IMR-90 (cell line): ENCODE measurements at places on chromosomes 2 and 18. TPM values are rescaled to one million over a fixed set of nuclear protein-coding genes. Genes with fewer than 3 reads are reported as not detected.

DNA sequence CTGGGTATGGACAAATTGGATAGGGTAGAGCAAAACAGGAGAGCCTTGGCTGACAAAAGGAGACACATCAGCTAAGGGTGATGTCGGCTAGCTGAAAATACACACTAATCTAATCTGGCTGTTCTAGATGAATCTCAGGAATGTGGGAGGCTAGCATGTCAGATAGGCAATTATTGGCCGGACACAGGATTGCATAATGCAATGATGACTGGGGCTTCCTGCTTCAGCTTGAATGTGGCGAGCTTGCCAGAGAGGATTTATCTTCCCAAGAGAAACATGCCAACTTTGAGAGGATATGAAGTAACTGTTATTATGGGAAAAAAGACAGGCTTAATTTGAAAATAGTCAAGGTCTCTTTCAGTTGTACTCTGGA, 102.4 kb downstream of the TRIB2 start:
- DNase-seq: peak; percentile 99

GRCh38 chr2:79750321-79750720, 237.5 kb downstream of the CTNNA2 start:
- DNase-seq: no peak

DNA sequence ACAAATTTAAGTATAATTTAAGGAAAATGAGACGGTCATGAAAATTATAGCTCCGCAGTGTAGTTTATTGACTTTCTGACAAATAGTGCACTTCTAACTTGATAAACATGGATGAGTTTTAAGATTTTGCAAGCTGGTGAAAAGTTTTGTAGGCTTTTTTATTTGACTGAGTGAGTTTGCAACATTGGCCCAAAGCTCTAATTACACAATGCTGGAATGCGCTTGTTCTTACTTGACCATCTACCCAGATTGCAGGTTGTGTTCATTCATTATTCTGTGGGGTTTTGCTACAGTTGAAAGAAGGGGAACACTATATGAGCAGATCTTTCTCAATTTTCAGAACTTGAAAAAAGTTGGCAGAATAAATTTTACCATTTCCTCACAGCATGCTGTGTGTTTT, 13.5 kb downstream of the SPOPL start:
- no peak for DNase-seq

DNA sequence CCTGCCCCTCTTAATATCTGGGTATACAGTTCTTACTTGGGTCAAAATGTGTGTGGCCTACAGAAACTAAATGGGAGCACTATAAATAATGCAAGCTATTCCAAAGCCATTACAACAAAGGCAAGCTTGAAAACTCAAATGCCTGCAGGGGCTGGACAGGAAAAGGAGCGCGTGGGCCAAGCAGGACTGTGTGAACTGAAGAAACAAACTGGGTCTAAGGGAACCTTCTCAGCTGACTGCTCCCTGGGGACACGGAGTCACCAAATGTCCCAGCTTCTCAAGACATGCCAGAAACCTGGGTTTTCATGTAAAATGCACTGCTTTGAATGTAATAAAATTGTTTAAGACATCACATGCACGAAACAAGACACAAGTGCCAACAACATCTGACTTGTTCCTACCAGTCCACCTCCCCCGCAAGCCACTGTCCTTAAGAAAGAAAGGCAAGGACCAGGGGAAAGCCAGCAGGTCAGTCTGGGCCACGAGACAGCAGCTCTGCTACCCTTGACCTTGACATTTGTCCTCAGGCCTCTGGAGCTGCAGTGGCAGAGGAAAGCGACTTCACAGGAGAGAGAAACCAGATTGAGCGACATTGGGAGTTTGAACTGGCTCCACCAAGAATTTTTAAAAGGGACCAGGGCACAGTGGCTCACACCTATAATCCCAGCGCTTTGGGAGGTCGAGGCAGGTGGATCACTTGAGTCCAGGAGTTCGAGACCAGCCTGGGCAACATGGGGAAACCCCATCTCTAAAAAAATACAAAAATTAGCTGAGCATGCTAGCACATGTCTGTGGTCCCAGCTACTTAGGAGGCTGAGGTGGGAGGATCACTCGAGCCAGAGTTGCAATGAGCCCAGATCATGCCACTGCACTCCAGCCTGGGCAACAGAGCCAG, 89.7 kb upstream of the SH3BP4 start:
- no peak for DNase-seq

DNA sequence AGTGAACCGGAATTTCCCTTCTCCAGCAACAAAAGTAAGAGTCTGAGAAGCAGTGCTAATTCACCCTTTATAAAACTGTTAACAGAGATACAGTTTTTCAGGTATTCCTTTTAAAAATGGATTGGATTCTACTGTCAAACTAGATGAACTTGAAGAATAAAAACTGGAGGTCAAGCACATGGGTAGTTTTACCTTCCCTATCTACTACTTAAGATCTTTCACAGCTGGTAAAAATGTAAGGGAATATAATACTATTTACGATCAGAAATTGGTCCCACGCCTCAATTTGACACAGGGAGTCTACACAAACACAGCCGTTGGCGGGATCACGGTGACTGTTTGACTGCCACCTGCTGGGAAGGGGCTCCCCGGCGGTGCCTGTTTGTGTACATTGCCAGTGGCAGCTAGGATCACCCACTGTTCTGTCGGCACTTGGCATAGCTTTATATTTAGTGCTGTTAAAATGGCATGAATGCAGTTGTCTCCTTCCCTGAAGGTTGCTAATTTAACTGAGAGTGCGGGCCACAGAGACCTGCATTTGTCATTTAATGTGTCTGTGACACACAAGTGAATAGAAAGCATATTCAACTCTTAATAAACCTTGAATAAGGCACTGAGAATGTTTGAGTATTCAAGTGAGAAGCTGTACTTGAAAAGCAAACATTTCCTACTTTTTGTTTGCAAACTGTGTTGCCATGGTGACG, 59.5 kb downstream of the ABCG8 start:
- peak; percentile 8 for DNase-seq

- no peak for DNase-seq
Measured at GRCh38 chr2:7356909-7357584, 439.8 kb downstream of the RNF144A start.

DNA sequence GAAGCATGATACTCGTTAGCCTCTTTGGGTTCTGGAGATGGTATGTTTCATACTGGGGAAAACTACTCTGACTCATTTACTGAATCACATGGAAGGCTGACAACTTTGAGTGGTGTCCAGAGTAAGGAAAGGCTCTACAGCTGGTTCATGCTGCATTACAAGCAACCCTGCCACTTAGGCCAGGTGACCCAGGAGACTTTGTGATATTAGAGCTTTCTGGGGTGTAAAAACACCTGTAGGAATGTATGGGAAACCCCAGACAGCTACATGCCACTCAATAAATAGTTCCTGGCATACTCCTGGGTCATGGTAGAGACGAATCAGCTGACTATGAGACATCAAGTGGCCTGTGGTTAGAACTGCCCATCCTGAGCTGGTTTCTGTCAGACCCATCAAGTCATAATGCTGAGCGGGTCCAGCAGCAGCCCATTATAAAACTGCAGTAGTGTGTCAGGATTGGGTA, 21.3 kb upstream of the TCF7L1 start:
- peak; percentile 73 for DNase-seq

DNA sequence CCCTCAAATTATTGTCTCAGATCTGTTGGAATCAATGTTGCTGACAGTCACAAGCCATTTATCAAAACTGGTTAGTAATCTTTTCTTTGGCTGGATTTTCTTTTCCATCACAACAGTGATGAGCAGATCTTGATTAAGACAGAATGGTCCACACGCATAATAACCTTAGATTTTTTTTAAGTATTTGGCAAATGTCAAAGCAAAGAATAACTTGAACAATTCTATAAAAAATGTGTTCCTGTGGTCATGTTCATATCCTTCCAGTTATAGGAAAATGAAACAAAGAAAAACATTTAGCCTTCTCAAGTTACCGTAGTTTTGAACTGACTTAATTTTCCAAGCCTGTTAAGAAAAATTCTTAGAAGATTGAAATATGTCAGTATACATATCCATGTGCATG, 659.9 kb upstream of the ID2 start:
- DNase-seq: no peak

GRCh38 chr2:201924453-201924852, 109.2 kb upstream of the FZD7 start:
- no peak for DNase-seq

- DNase-seq: no peak
Measured at GRCh38 chr2:125324273-125324672, 1299.2 kb downstream of the CNTNAP5 start.

- DNase-seq: no peak
Measured at GRCh38 chr18:35736696-35737095, 155.2 kb downstream of the GALNT1 start.

DNA sequence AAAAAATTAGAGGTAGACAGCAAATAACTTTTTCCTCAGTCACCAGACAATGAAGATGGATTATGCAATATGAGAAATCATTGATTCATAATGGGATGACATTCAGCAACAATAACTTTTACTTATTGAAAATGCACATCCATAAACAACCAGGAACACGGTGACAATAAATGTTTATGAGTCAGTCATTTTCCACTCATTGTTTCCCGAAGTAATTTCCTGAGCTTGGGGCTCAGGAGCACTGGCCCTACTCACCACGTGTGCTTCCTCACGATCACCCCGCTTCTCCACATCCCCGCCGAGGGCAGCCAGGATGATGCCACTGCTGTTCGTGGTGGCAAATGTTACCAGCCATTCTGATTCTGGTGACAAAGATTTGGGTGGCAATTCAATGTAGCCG, 156.3 kb downstream of the LAMA1 start:
- no peak for DNase-seq

- no peak for DNase-seq
Measured at GRCh38 chr18:66646609-66647008, 42.7 kb upstream of the CDH19 start.

DNA sequence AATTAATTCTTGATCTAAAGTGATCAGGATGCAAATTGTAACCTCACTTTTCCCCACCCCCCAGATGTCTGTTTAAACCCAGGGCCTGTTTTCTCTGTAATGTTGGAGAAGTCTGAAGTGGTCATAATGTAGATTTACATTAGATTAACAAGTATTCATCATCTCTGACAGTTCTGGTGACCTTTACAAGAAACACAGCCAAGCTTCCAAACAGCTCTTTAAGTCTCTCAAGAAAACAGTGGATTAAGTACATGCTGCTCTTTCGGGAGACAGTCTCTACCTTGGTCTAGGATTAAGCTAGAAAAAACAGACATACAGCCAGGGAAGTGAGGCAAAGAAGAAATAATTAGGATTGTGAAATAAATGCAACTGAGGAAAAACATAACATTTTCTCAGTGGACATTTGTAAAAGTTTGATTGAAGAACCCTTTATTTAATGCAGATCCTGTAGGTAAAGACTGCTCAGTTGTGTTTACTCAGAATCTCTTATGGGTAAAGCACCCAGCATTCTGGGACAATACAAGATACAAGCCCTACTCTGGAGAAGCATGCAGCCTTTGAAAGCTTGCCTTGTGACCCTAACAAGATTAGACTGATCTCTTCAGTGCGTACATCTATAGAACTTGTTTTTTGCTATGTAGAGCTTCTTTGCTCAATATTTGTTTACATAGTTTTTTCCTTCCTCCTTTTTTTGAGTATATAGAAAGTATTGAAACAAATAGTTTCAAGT, 203.9 kb downstream of the PHLPP1 start:
- peak; percentile 22 for DNase-seq

GRCh38 chr18:57062844-57063243, 84.0 kb upstream of the BOD1L2 start:
- no peak for DNase-seq

GRCh38 chr2:24917086-24917485, 3.0 kb downstream of the ADCY3 start:
- DNase-seq: no peak

- no peak for DNase-seq
Measured at GRCh38 chr2:54512183-54512582, 56.1 kb downstream of the SPTBN1 start.

DNA sequence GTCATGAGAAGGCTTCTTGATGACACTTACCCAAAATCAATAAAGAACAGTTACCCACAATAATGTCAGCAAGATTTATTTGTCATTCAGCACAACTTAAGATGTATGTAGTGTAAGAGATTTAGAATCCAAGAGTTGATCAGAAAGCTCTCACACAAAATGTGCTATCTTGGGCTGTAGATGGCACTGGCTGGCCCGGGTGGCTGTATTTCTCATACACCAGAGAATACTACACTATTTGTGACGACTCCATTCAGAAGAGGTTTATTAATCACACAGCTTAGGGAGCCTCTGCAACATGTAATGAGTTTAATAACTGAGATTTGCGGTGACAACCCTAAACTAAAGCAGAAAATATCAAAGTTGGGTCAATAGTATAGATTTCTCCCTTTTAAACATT, 530.4 kb upstream of the KLHL29 start:
- no peak for DNase-seq

DNA sequence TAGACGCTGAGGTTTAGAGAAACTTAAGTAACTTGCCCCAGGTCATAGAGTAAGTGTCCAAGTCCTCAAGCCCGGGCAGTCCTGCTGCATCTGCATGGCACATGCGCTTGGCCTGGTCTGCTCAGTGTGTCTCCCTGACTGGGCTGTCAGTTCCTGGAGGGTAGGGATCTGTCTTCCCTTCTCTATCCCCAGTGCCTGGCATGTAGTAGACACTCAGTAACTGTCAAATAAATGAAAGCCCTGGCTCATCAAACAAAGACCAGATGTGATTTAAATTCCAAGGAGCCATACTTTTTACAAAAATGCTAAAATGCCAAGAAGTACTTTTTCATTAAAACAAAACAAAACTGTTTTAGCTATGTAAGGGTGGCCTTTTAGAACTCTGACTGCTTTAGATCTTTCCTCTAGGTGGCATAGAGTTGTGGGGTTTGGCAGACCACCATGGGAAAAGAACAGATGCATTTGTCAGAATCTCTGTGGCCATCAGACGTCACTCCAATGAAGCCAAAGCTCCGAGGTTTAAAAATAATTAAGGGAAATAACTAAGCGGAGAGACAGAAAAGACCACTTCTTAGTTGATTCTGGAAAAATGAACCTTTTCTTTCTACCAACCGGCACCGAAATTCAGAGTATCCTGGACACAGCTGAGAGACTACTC, 34.0 kb downstream of the EPAS1 start:
- no peak for DNase-seq

ZSWIM2 gene
- 0.28 TPM in 1 of 2 replicates, not detected in the other for total RNA-seq

CRYGD gene
- not detected in 2 replicates for total RNA-seq

SH3YL1 gene
- 18.1 and 25.3 TPM in 2 replicates for total RNA-seq

MBD5 gene
- 14.2 and 17.5 TPM in 2 replicates for total RNA-seq

PRSS56 gene
- total RNA-seq: not detected in 2 replicates

MC2R gene
- total RNA-seq: not detected in 2 replicates
